LHCN-M2 (cell line): ENCODE measurements at places on chromosomes 2 and 18. TPM values are rescaled to one million over a fixed set of nuclear protein-coding genes. Genes with fewer than 3 reads are reported as not detected.

Gene SRD5A2
- total RNA-seq: not detected in 2 replicates

Gene DSG4
- not detected in 2 replicates for total RNA-seq

Gene ESPNL
- 9.7 and 14.2 TPM in 2 replicates for total RNA-seq

Gene TBR1
- not detected in 2 replicates for total RNA-seq

Gene IL18RAP
- not detected in 2 replicates for total RNA-seq

Gene TUBB6
- total RNA-seq: 726 and 794 TPM in 2 replicates

Gene TYMS
- total RNA-seq: 49.4 and 72.3 TPM in 2 replicates

- no peak for DNase-seq
These were observed 55.0 kb downstream of the ARHGAP25 start for GRCh38 chr2:68789603-68790002.

DNA sequence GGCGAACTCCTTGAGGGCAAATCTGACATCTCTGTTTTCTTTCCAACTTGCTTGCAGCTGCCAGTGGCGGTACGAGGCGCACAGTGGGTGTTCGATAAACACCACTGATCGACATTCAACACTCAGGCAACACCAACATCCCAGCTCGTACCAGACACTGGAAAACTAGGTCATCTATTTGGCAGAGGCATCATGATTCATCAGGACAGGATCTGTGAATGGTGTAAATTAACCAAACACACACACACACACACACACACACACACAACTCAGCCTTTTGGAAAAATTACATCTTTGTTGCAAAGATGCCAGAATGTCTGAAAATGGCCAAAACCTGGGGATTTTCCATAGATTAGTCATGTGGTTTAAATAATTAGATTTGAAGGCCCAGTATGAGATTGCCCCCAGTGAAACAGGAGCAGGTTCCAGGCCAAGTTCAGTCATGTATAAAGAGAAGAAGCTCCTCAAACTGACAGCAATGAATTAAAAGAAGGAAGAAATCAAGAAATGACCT, 150.5 kb upstream of the NCKAP5 start:
- DNase-seq: peak; percentile 72

DNA sequence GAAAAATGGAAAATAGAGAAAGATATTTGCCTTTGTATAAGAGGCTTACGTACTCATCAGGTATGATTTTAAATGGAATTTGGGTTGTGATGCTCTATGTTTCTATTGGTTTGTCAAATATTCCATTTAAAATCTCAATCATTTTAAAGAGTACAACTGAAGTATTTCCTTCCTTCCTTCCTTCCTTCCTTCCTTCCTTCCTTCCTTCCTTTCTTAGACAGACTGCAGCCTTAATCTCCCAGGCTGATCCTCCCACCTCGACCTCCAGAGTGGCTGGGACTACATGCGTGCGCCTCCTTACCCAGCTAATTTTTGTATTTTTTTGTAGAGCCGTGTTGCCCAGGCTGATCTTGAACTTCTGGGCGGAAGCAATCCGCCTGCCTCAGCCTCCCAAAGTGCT, 15.4 kb upstream of the DYNC1I2 start:
- DNase-seq: no peak

DNA sequence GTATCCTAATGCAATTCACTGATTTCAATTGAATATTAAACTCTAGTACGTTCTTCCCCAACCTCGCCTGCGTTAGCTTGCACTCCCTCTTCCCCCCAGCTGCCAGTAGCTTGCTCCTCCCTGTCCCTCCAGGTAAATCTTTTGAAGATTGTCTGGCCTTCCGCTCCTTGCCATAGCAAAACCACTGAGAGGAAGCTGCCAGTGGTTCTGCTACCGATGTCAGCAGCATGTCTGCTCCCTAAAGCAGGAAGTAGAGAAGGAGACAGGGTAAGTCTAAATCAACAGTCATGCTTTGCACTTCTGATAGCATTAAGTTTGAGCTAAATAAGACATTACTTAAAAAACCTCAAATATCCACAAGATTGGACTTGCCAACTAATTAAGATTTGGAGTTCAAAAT, 89.1 kb downstream of the SCN2A start:
- DNase-seq: no peak

GRCh38 chr2:121284463-121285449, at the start of gene TFCP2L1:
TSS of gene TFCP2L1 (minus strand) at chr2:121285202. CDS start at chr2:121285109, 93 bp downstream.
- DNase-seq: no peak

- no peak for DNase-seq
These were observed 66.9 kb downstream of the HPCAL1 start for GRCh38 chr2:10369269-10370255.

- no peak for DNase-seq
These were observed 45.0 kb downstream of the ALK start for GRCh38 chr2:29876374-29876773.

- no peak for DNase-seq
These were observed 5.8 kb upstream of the ARL5A start for GRCh38 chr2:151833984-151834383.

DNA sequence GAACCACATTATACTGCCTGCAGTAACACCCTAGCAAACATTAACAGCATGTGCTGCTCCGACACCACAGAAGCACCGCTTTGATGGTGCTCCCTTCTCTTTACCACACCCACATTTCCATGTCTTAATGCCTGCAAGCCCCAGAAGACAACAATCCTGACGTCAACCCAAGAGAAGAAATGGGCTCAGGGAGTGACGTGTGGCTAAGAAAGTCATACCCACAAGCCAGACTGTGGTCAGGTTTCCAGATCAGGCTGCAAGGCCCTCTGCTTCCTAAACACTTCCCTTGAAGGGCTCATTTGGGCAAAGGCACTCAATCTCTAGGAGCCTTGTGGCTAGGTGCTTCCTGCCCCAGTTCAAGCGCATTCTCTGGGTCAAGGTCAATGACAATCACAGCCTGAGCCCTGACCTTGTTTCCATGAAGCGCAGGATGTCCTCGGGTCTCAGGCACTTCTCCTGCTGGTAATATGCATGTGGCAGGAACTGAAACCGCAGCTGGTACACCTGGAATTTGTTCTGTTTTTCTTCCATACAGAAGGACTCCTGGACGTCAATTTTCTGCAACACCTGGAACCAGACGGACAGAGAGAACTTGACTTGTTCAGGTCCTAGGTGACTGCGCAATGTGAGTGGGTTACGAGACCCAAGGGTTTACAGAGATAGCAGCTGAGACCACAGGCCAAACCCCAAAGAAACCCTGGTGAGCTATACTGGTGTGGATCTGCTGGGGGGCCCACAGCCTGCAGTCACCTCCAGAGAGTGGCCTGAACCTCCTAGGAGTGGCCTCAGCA, 67.2 kb downstream of the POLR1A start:
- peak; percentile 83 for DNase-seq

DNA sequence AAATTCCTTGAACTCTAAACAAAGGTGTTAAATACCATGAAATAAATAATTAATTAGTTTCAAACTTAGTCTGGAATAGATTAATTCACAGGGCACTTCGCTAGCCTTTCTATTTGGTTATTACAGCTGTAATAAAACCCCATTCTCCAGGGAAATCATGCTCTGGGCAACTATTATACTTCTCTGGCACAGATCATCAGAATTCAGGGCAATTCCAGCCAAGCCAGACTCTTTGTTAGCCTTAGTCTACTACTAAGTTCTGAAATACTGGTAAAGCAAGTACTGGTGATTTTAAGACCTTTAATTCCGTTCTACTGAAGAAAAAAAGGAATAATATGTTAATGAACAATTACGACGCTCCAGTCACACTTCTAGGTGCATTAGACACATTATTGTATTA, 123.4 kb upstream of the PDE1A start:
- DNase-seq: no peak

GRCh38 chr18:34522603-34523002, 187.5 kb upstream of the DTNA start:
- no peak for DNase-seq

DNA sequence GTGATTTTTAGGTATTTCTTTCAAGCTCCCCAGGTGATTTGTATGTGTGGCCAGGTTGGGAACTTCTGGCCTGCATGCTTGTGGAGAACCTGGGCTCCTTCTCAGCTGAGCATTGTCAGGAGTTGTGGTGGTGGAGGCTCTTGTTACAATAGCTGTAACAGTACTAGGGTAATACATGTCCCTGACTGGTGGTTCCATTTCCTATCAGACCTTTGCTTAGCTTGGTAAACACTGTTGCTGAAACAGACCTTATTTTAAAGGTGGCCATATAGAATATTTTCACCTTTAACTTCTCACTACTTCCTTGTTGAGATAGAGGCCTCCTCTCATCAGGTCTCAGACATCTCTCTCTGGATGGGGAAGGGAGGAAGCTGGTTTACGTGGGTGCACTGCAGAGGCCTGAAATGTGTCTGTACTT, 79.2 kb downstream of the SETBP1 start:
- no peak for DNase-seq

DNA sequence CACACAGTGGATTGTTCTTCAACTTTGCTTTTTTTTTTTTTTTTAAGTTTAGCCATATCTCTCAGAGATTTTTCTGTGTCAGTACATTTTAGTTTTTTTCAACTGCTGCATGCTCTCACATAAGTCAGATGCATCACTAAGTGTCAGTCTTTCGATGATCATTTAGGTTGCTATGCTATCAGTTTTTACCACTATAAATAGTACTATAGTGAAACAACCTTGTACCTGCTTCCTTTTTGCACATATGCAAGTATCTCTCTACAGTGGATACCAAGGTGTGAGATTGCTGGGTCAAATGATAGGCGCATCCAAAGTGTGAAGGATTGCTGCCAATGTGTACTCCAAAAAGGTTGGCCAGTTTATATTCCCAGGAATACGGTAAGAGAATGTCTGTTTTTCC, 33.5 kb upstream of the MAP4K3 start:
- no peak for DNase-seq

DNA sequence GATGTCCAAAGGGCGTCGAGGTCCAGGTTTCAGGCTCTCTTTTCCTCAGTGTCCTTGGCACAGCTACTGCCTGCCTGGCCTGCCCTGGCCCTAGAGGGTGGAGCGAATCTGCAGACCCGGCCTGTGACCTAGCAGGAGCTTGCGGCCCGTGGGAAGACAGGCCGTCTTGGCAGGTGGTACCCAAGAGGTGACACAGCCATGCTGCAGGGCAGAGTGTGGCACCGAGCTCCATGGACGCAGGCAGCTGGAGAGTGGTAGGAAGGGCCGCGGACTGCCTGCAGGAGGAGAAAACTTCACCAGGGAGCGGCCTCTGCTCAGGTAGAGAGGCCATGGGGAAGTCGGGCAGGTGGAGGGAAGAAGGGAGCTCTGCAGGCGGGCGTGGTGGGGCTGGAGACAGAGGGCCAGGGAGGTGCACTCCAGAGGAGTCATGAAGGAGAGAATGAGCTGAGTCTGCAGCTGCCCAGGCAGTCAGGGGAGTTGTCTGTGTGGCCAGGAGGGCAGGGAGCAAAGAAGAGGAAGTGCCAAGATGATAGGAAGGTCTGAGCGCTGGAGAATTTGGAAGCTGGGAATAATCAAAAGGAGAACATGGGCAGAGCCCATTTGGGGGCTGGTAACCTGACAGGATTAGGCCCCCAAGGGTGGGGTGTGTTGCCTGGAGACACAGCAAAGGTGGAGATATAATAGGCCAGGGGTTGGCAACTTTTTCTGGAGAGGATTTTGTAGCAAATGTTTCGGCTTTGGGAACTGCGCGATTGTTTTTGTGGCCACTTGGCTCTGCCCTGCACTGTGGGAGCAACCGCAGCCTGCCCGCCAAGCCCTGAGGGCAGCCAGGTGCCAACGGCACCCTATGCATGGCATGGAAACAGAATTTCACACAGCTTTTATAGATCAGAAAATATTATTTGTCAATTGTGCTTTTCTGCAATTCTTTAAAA, 154.4 kb upstream of the PXDN start:
- no peak for DNase-seq

GRCh38 chr2:54586062-54586461, 129.9 kb downstream of the SPTBN1 start:
- peak; percentile 65 for DNase-seq

DNA sequence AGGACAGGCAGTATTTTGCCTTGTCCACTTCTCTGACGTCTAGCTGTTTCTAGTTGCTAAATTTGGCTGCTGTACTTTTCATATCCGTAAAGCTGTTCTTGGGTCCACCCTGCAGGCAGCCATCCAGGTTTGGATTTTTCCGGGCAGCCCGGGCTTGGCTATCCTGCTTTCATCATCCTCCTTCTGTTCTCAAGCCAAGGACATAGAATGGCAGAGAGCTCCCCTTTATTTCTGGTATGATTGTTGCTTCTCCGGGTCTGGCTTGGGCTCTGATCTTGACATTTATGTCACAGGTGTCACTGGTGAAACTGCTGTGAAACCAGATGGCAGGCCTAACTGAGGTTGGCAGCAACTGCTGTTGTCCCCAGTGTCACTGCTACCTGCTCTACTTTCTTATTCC, 35.5 kb downstream of the SCN2A start:
- DNase-seq: no peak

DNA sequence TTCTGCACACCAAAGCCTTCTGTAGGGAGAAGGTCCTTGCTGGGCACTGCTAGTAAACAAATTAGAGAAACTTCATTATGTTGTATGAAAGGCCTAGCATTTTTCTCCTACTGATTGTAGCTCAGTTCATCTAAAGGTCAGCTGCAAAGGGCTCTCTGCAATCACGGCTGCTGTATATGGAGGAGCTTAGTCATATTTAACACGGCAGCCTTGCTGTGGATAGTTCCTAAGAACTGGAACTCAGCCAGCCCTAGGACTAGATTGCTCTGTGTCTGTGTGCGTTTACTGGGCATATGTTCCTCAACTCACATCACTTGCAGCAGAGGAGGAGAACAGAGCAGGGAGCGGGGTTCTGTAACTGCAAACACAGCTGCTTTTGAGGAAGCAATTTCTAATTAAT, 1103.9 kb upstream of the KLHL29 start:
- DNase-seq: no peak

DNA sequence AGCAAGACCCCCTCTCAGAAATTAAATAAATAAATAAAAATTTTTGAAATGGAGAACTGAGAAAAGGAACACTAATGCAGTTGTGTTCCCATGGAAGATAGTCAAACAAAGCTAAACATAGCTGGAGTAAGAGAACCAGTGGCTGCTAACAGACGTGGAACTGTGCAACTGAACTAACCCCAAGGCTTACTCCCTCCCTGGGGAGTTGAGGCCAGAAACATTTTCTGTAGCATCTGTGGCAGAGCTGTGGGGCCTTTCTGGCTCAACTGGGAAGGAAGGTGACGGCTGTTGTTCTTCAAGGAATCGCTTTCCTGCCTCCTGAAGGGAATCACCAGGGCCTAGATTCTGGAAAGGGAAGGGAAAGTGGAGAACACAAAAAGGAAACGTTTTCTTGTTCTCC, 53.9 kb upstream of the B3GNT2 start:
- no peak for DNase-seq
